ENCODE measurements at places on chromosomes 12 and 14. TPM values are rescaled to one million over a fixed set of nuclear protein-coding genes. Genes with fewer than 3 reads are reported as not detected.

RNASE11 gene
- total RNA-seq, result not detected

EML5 gene
- 0.16 TPM for total RNA-seq

WSCD2 gene
- not detected for total RNA-seq

ACOT6 gene
- total RNA-seq, result not detected

FOXA1 gene
- total RNA-seq, result 0.16 TPM

NRL gene
- 3.5 TPM for total RNA-seq
